H54 (cell line): ENCODE measurements at places on chromosomes 16 and 17.

DNA sequence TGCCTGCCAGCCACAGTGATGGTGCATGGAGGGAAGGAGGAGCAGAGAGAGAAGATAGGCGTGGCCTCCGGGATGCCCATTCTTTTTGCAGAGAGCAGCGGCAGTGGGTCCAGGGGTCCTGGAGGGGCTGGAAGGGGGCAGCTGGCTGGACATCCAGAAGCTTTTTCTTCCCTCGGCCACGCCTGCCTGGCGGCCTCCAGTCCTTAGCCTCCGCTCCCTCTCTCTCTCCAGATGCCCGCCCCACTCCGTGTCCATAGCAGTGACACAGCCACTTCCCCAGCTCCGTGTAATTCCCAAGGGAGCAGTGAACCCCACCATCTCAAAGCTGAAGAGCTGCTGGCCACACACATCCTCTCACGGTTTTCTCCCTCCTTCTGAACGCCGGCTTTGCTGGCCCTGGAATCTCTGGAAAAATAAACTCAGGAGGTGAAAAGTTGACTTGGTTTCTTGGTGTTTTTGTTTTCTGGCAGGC lies 26.3 kb upstream of the CDC42EP4 start:
- DNase-seq, result no peak

- no peak for DNase-seq
These were observed 757 bp downstream of the ORMDL3 start for GRCh38 chr17:39926588-39927100.

- DNase-seq, result no peak
These were observed 27.6 kb downstream of the CMTM4 start for GRCh38 chr16:66668777-66669444.

GRCh38 chr17:75570772-75571171 lies 16.8 kb upstream of the MYO15B start:
- DNase-seq, result no peak

- no peak for DNase-seq
These were observed at the start of gene B4GALNT2 for GRCh38 chr17:49132699-49133364. Gene B4GALNT2, plus strand, starts transcription at chr17:49132769. Its CDS starts 24 bp downstream, at chr17:49132793.

DNA sequence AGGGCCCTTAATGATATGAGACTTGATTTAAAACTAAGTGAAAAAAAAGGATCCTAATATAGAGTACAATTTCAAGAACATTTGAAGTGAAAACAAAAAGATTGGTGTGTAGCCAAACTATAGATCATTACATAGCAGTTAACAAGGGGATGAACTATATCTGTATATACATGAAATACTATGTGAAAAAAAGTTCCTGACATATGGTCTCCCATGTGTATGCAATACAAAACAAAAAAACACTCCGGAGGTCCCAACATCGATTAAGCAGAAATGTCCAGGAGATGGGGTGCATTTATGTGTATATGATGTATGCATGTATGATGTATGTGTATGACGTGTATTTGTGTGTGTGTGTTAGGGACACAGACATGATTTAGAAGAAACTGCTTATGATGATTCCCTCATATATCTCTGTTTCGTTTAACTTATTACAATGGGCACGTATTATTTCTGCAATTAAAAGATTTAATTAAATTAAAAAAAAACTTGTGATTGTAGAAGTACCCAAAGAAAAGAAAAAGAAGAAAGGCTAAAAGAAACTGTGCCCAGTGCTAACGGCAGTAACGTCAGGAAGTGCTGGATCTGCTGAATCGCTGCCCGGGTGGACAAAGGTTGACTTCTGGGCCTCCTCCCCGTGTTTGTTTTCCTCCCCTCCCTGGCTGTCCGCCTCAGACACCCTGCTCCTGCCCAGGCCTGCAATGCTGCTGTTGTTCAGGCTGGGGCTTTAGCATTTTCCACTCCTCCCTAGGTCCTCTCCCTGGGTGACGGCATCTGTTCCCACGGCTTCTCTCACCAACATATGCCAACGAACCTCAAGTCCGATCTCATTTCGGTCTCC lies 36.9 kb downstream of the TBX4 start:
- DNase-seq, result no peak

- peak; percentile 29 for DNase-seq
These were observed 69.2 kb downstream of the PRKCB start for GRCh38 chr16:23905027-23905426.

- no peak for DNase-seq
These were observed 137.9 kb upstream of the HS3ST4 start for GRCh38 chr16:25553711-25554436.

GRCh38 chr17:50208611-50209061 lies 7.2 kb upstream of the COL1A1 start:
- DNase-seq, result no peak

DNA sequence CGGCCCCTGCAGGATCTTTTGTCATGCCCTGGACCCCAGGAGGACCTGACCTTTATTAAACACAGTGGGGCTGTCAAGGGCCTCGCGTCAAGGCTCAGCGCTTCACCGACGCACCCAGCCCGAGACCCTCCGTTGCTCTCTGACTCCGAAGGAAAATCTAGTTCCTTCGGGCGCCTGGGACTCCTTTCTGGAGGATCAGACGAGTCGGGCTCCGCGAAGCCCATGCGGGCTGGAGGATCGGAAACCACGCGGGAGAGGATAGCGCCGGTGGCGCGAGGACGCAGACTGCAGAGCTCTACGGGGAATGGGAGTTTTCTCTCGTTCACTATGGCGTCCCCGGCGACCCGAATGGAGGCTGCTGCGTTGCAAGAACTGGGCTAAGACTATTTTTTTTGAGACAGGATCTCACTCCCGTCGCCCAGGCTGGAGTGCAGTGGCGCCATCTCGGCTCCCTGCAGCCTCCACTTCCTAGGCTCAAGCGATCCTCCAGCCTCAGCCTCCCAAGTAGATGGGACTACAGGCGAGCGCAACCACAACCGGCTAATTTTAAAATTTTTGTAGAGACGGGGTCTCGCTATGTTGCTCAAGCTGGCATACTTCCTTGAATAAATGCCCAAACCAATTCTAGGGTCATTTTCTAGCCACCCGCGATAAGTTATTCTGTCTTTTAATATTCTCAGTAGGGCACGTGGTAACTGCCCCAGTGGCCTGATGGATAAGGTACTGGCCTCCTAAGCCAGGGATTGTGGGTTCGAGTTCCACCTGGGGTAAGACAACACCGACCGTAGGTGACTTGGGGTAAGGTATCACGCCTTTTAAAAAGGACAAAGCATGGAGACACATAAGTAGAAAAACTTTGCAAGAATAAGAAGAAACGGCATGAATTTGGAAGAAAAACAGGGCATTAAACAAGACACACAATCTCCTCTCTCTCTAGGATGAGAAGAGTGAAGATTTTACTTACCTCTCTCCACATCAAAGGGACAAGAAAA lies 5.5 kb downstream of the OR1F1 start:
- no peak for DNase-seq

GRCh38 chr17:64115822-64116534 lies 14.0 kb downstream of the ERN1 start:
- no peak for DNase-seq

GRCh38 chr17:60134396-60135150 lies 15.2 kb upstream of the CA4 start:
- DNase-seq, result no peak

DNA sequence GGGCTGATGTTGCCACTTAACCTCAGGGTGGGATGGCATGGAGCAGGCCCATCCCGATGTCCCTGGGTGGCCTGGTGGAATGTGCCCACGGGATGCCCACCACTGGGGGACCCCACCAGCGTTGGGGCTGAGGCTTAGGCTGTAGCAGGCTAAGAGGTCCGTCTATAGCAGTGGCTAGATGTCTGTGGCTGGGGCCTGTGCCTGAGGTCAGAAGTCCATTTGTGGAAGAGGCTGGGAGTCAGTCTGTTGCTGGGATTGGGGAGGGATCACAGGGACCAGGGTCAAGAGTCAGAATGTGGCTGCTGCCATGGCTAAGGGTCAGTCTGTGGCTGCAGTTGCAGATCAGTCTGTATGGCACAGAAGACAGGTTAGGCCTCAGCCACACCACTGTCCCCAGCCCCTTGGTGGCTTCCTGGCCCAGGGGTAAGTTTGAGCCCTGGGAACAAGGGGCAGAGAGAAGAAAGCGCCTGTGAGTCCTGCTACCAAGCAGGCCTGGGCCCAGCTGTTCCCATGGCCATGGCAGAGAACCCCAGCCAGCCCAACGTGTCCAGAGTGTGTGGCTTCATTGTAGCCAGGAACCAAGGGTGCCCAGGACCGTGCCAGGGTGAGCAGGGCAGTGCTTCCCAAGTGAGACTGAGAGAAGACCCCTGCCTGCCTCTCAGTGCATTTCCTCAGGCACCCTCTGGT lies 35.7 kb downstream of the RAI1 start:
- no peak for DNase-seq
